ENCODE measurements at places on chromosomes 2 and 18. TPM values are rescaled to one million over a fixed set of nuclear protein-coding genes. Genes with fewer than 3 reads are reported as not detected.
A peak's percentile ranks its signal among the peaks of the same experiment; 100 is the strongest.

DNA sequence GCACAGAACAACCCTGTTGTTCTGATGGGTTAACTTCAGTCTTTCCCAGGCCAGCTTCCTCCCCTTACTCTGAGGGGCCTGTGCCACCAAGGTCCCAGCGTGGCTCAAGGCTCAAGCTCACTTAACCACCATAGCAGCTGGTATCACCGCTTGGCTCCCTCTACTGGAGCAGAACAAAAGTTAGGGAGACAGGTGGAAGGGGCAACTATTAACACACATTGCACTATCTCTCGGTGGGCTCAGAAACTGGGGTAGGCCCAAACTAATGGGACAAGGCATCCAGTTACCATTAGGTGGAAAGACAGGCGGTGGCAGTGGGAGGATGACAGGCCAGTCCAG lies 88.7 kb upstream of the ATL2 start:
- no peak overlapping the region for H3K27ac ChIP-seq
- no peak for DNase-seq
- no peak overlapping the region for H3K4me3 ChIP-seq
- peaks cover 7% of the 10 kb centered on the region for H3K4me1 ChIP-seq
- H3K36me3 ChIP-seq, result no peaks in the 10 kb centered on the region
- H3K27me3 ChIP-seq, result peaks cover 3% of the 10 kb centered on the region

DNA sequence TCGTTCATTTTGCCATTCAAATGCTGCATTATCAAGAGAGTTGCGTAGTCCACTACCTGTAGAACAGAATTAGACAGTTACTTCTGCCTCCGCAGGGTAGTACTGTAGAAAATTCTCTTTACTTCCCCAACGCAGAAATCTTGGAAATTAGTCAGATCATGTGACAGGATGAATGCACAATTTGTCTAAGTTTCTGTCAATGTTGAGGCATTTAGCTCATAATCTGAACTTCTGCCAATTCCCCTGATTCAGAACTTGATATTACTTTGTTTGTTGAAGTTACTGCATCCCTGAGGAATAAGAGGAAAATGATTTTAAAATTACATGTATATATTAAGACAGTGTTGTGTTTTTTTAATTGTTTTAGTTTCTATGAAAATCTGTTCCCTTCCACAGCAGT lies 83.4 kb downstream of the TTC27 start:
- H3K27me3 ChIP-seq, result no peaks in the 10 kb centered on the region
- DNase-seq, result no peak
- H3K27ac ChIP-seq, result no peak overlapping the region
- H3K4me1 ChIP-seq, result peaks cover 8% of the 10 kb centered on the region
- H3K4me3 ChIP-seq, result no peak overlapping the region

DNA sequence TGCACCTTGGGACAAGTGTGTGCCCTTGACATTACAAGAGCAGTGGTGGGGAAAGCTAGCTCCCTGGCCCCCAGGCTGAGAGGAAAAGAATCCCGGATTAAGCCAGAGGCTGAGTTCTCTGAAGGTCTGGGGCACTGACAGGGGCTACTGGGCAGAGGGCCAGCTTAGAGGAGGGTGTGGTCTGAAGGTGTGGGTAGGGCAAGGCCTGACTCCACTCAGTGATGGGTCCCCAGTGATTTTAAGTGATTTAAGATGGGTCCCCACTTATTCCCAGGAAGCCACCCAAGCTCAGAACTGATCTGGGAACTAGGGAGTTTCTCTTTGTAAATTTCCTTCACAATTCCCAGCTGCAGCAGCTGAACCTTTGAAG lies 8.8 kb downstream of the TMEM37 start:
- no peak overlapping the region for H3K27ac ChIP-seq
- no peaks in the 10 kb centered on the region for H3K27me3 ChIP-seq
- no peak for DNase-seq

- H3K27me3 ChIP-seq, result no peaks in the 10 kb centered on the region
- H3K4me1 ChIP-seq, result peaks cover 25% of the 10 kb centered on the region
- DNase-seq, result no peak
- H3K36me3 ChIP-seq, result peaks cover 25% of the 10 kb centered on the region
Measured at GRCh38 chr2:43511199-43511598, 84.6 kb downstream of the THADA start.

DNA sequence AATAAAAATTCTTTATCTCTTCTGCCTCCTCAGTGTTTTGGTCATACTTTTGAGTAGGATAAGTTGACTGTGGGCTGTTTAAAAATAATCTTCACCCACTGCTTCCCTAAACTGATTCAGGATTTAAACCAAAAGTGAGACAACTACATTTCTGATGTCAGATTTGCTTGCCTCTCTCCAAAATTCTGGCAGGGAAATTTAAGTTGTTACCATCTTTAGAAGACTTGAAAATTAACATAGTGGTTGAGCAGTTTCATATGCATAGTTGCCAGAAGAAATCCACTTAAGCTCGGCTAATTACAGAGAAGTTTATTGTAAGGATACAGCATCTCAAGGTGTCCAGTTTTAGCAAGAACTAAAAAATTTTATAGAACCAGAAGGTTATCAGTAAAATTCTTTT lies 57.0 kb downstream of the MAIP1 start:
- no peaks in the 10 kb centered on the region for H3K36me3 ChIP-seq
- H3K27me3 ChIP-seq, result peaks cover 13% of the 10 kb centered on the region
- H3K4me1 ChIP-seq, result no peaks in the 10 kb centered on the region
- H3K27ac ChIP-seq, result no peak overlapping the region
- no peak overlapping the region for H3K4me3 ChIP-seq

GRCh38 chr2:198662905-198663304 lies 794.8 kb downstream of the SATB2 start:
- H3K4me1 ChIP-seq, result no peaks in the 10 kb centered on the region
- H3K27ac ChIP-seq, result no peak overlapping the region
- H3K27me3 ChIP-seq, result no peaks in the 10 kb centered on the region
- H3K4me3 ChIP-seq, result no peak overlapping the region
- no peak for DNase-seq
- H3K36me3 ChIP-seq, result no peaks in the 10 kb centered on the region

- peak overlapping the region; percentile 96 for H3K27ac ChIP-seq
- H3K36me3 ChIP-seq, result peaks cover 28% of the 10 kb centered on the region
- no peak overlapping the region for H3K4me3 ChIP-seq
- no peaks in the 10 kb centered on the region for H3K27me3 ChIP-seq
- no peak for DNase-seq
Measured at GRCh38 chr2:26770986-26771586, 7.0 kb downstream of the SLC35F6 start.

CCNYL1 gene
- 6.1 TPM for total RNA-seq

CIB4 gene
- total RNA-seq, result not detected

ICA1L gene
- total RNA-seq, result 3.1 TPM

GEN1 gene
- total RNA-seq, result 32.2 TPM
